CD4-positive, alpha-beta T cell (primary cell): ENCODE measurements at places on chromosomes 7 and 10.
A peak's percentile ranks its signal among the peaks of the same experiment; 100 is the strongest.

DNA sequence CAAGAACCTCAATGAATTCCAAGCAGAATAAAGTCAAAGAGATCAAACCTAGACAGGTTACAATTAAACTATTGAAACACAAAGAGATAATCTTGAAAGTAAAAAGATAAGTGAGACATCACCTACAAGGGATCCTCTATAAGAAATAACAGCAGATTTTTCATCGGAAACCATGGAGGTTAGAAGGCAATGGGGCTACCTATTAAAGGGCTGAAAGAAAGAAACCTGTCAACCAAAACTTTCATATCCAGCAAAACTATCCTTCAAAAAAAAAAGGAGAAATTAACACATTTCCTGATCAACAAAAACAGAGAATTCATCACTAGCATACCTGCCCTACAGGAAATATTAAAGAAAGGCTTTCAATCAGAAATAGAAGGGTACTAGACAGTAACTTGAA, 244.9 kb downstream of the ARHGAP12 start:
- DNase-seq = no peak

DNA sequence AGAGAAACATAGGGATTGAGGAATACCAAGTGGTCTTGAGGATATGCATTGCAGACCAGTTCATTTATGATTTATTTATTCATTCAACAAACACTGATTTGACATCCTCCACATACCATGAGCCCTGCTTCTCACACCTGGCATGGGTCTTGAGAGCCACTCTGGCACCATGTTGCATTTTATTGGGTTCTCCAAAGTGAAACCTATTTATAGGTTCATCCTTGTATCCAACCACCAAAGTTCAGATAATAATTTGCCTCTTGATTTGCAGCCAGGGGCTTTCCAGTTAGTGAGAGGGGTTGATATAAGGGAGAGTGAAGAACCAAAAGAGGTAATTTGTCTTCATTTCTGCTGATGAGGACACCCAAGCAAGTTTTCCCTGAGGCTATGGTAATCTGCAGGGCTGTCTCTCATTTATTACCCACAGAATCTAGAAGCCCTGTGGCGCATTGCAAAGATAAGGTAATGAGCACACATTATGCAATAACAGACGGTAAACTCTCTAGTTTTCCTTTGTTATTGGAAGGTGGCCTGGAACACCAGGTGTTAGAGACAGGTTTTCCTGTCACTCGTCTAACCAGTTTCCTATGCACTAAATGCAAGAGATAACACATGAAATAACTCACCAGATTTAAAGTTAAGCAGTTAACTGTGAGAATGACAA, 28.8 kb upstream of the ICA1 start:
- no peak for DNase-seq

- DNase-seq = no peak
Observed at GRCh38 chr7:47277321-47277781, 304.6 kb downstream of the TNS3 start.

- no peak for DNase-seq
Observed at GRCh38 chr7:95059842-95060313, 152.5 kb downstream of the PPP1R9A start.

DNA sequence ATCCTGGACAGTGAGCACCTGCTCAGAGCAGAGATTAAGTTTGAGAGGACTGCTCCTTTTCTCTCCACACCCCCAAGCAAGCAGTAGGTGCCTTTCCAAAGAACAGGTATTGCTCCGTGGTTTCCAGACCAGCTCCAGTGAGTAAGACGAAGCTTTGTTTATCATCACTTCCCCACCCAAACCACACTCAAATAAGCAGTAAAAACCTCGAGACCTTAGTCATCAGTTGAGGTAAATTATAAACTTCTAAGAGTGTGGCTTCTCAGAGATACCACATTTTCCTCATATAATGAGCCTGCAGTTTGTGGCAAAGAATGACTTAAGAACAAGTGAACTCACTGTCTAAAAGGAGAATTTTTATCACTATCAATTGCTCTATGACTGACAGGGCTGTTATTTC, 50.0 kb upstream of the GRB10 start:
- no peak for DNase-seq

GRCh38 chr7:4791738-4792536, 16.5 kb downstream of the AP5Z1 start:
- peak; percentile 79 for DNase-seq

GRCh38 chr7:81308643-81309322, 389.9 kb upstream of the SEMA3C start:
- no peak for DNase-seq

DNA sequence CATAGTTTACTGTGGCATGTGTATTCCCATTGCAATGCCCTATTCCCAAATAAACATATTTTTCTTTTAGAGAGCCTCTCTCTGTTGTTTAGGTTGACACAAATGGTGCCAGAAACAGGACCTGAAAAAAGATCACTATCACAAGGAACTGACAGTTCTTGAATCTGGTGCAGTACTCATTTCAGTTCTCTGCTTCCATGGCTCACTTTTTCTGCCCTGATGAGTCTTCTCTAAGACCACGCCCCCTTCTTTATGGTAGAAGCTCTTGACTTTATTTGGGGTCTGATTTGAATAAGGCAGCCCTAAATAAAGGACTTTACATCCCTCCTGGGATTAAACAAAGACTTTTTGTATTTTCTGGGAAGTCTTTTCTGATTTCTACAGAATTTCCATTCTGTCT, 3.5 kb upstream of the CCDC126 start:
- DNase-seq = no peak

DNA sequence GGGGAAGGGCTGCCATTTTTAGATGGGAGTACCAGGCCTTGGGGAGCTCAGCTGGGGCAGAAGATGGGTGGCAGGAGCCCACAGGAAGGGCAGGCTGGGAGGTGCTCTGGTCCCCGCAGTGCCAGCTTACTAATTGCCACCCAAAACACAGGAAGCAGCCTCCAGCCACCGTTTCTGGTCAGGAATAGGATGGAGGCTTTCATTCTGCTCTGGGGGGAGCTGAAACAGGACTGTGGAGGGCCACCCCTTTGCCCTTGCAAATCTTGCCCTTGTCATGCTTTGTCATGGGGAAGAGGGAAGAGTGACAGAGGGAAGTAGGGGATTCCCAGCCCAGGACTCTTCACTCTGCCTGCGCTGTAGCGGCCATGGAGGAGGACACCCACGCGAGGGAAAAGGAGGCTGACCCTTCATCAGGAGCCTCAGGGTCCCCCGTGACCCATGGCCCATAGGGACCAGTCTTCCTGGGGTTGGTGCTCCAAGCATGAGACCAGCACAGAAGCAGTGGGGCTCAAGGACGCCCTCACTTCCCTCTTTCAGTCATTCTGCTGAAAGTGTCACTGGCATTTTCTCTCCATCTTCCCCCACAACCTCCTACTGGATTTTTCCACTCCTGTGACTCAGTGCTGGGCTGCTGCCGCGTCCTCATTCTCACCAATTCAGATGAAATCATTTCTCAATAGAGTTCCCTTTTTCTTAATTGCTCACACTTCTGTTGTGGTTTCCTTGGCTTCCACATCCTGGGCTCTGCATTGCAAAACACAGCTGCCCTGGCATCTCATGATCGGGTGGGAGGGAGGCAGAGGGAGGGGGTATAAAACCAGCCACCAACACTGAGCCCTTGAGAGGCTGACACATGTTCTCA, 61.9 kb downstream of the MKI67 start:
- DNase-seq = no peak

GRCh38 chr7:158814637-158815036, 14.7 kb downstream of the ESYT2 start:
- DNase-seq = no peak

DNA sequence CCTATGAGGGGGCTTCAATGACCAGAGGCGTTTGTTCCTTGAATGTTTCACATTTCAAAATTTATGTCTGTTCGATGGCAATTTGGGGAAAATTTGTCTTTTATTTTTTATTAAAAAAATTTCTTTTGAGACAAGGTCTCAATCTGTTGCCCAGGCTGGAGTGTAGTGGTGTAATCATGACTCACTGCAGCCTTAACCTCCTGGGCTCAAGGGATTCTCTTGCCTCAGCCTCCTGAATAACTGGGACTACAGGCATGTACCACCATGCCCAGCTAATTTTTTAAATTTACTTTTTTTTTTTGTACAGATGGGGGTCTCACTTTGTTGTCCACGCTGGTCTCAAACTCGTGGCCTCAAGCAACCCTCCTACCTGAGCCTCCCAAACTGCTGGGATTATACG, 39.7 kb downstream of the OTUD1 start:
- DNase-seq = no peak

GRCh38 chr10:24894309-24894708, 58.1 kb downstream of the PRTFDC1 start:
- DNase-seq = peak; percentile 30

GRCh38 chr10:8402576-8402975, 348.1 kb downstream of the GATA3 start:
- DNase-seq = peak; percentile 17

DNA sequence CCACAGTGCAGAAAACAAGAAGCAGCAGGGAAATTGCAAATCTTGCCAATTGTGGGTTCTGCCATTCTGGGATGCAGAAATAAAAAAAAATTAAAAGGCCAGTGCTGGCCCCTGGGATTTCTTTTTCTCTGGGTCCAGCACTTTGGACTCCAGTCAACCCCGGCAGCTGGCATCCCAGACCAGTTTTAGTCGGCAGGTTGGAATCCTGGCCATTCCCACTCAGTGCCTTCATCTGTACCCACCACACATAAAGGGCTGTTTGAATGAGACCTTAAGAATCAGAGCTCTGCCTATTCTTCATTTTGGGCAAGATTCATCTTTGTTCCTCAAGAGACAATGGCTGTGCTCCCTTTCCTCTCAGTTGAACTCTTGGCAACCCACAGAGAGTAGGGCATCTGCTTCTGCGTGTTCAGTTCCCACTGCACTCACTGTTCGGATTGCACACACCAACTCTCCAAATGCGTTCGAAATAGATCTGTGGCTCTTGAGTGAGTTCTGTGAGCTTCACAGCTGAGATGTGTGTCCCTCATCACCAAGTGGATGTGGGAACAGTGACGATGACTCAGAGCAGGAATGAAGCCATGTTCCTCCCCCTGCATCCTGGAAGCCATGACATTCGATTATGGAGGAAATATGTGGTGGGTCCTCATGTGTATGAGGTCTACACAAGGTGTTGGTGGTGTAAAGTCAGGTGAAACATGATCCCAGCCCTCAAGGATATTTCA, 63.0 kb upstream of the EGFR start:
- no peak for DNase-seq

DNA sequence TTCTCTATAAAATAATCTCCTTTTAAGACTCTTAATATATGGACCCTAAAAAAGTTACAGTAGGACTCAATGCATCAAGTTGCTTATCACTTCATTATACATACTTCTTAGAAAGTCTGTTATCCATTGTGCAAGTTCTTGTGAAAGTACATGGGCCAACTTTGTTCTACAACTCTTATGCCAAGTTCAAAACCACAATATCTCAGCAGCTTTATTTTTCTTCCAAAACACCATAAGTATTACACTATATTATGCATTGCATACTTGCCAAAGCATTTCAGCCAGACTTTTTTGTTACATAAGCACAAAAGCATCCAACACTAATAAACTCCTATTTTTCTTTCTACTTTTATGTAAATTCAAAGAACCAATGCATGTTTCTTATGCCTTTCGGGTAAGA, 94.4 kb downstream of the AHR start:
- no peak for DNase-seq

DNA sequence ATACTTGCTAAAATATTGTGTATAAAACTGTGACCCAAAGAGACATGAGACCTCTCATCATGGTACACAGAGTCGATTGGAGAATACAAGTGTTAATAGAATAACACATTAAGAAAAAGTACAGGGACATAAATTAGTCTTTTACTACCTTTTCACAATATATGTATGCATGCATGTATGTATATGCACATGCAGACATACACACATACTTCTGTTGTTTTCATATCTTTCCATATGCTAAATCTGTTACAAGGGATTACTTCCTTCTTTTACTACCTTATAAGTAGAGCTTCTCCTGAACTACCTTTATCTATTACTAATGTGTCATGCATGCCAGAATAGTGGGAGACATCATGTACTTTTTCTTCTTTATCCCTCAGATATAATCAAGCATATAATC, 131.6 kb downstream of the GPR158 start:
- DNase-seq = no peak

DNA sequence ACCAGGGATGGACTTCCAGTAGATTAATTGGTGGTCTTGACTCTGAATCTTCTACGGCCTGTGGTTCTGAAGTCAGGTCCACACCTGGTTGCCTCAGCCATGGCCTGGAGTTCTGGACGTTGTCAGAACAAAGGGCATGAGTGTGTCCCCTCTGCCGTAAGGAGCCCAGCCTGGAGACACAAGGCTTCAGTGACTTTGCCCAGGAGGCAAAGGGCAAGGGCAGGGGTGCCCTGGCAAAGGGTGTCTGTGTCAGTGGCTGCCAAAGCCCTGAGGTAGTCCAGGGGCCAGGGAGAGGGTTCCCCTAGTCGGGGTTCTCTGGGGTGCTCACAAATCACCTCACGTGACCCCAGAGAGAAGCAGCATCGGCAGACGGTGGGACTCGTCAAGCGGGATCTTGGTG, 273.2 kb upstream of the ZNF32 start:
- DNase-seq = no peak

GRCh38 chr10:99656199-99657064, 2.9 kb upstream of the ENTPD7 start:
- no peak for DNase-seq

DNA sequence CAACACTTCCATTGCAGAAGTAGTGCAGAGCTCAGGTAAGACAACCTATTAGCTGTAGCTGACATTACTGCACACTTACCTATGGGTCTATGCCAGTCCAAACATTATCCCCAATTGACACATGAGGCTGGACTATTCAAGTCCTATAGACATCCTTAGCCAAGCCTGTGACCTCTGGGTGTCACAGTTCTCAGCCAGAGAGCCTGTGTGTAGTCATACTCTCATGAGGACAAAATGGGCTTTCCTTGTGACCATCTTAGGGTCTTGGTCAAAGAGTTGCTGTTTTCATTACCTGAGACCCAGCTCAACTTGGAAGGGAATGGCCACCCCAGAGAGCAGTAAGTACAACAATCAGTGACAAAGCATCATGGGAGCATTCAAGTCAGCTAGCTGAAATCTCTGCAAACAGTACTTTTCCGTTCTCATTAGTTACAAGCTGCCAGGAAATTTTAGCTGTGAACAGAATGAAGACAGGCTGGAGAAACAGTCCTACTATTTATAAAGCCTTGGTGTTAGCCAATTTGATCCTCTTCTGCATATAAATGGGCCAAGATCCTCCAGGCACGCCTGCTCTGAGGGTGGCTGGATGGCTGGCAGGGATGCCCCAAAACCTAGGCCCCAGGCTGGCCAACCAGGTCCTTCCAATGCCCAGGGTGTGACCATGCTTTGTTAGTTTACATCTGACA, 44.3 kb downstream of the NUDCD3 start:
- no peak for DNase-seq

DNA sequence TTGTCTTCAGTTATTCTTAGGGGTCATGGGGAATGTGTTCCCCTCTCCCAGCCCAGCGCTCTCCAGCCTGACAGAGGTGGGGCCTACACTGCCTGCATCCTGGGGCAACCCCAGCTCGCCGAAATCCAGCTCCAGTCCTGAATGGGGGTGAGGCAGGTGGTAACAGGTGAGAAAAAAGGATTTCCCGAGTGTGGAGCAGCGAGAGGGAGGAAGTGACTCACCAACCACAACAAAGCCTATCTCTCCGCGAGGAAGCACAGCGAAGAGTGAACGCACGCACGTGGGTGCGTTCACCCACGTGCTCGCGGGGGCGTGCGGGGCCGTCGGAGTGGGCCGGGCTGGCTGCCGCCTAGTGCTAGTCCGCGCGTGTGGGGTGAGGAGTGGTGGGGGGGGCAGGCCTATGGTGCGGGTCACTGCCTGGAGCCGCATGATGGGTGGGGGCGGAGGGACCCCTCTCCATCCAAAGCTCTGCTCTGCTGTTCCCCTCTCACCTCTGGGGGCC, 855 bp upstream of the PALD1 start:
- DNase-seq = peak; percentile 87

GRCh38 chr7:65722361-65722792, 150.5 kb upstream of the VKORC1L1 start:
- DNase-seq = peak; percentile 64
